Skeletal muscle cell (primary cell): ENCODE measurements at places on chromosomes 12 and 14.

- peak; percentile 98 for DNase-seq
Measured at GRCh38 chr14:68548194-68549076, 244.4 kb downstream of the ZFP36L1 start.

DNA sequence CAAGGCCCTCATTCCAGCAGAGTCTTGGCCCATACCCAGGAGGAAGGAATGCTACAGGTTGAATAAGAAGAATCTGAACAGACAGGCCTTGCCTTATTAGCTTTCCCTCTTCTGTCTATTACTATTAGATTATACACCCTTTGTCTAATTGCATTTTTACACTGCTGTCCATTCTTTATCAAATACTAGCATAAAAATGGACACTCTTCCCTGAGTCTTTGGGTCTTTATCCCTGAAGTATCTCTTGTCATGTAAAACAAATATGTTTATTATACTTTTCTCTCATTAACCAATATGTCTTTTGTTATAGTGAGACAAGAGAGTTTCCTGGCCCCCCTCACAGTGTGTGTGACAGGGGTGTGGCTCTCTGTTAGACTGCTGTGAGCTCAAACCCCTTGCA lies 897.4 kb upstream of the SEL1L start:
- DNase-seq, result no peak

DNA sequence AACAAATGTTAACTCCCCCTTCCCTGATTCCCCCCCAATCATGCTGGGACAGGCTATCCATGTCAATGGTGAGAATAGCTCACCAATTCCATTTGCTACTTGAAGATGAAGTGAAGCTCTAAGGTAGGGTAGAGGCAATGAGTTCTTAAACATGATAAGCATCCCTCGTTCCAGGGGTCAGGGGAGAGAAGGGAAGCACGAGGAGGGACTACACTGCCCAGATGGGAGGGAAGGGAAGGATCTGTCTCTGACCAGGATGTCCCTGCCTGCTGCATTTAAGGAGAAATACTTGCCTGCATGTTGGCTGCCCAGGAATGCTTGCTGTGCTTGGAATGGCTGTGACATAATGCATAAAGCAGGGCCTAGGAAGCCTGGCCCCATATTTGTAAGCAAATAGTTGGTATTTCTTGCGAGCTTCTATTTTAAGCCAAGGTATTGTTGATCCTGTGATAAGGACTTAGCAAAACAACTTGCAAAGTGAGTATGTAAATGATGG lies 155.1 kb downstream of the CEP83 start:
- DNase-seq, result no peak

GRCh38 chr12:53735-54730 lies 12.5 kb upstream of the IQSEC3 start:
- no peak for DNase-seq

- no peak for DNase-seq
Measured at GRCh38 chr12:2806700-2807099, 5.8 kb upstream of the ITFG2 start.

- no peak for DNase-seq
Measured at GRCh38 chr12:124609041-124609989, 41.9 kb upstream of the NCOR2 start.

- no peak for DNase-seq
Measured at GRCh38 chr12:59401862-59402261, 194.0 kb upstream of the SLC16A7 start.

- no peak for DNase-seq
Measured at GRCh38 chr14:60220084-60220483, 28.9 kb upstream of the PPM1A start.

DNA sequence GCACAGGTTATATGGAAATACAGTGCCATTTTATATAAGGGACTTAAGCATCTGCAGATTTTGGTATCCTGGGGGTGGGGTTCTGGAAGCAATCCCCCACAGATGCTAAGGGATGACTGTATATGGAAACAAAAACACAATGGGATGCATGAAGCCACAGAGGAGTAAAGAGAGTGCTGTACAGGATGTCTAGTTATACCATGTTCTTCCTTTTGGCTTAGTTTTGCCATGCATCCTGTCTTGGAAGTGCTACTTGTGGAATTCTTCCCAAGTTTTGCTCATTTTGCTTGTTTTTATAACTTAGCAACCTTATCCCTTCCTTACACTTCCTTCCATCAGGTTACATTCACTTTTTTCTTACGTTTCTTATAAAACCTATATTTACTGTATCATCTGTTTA lies 55.6 kb downstream of the TRMT5 start:
- no peak for DNase-seq

GRCh38 chr12:12470751-12471306 lies 91.8 kb downstream of the DUSP16 start:
- no peak for DNase-seq

- DNase-seq, result no peak
Measured at GRCh38 chr12:47361389-47362021, 281.7 kb upstream of the AMIGO2 start.

DNA sequence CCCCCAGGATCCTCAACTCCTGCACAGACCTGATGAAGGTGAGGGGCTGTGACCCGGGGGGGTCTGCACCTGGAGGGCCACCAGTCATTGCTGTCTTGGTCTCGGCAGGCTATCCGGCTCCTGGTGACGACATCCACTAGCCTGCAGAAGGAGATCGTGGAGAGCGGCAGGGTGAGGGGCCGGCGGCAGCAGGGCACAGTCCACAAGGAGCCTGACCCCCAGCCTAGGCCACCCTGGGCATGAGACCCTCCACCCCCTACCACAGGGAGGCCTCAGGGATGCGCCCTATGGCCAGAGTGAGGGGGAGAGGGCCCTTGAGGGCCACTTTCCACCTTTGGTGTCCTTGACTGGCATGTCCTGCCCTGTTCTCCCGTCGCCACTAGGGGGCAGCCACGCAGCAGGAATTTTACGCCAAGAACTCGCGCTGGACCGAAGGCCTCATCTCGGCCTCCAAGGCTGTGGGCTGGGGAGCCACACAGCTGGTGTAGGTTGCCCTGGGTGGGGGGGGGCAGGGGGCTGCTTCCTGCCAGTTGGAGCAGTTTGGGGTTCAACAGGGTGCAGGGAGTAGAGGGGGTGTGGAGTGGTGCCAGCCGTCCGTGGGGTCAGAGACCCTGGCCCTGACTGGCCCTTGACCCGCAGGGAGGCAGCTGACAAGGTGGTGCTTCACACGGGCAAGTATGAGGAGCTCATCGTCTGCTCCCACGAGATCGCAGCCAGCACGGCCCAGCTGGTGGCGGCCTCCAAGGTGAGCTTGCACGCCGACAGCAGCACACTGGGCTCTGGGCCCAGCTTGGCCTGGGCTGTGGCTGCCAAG lies 25.0 kb downstream of the HIP1R start:
- DNase-seq, result no peak

- peak; percentile 20 for DNase-seq
Measured at GRCh38 chr14:50559990-50560930, at the start of gene ATL1. Gene ATL1, plus strand, starts transcription at chr14:50560145. Its CDS starts 121 bp downstream, at chr14:50560266.

DNA sequence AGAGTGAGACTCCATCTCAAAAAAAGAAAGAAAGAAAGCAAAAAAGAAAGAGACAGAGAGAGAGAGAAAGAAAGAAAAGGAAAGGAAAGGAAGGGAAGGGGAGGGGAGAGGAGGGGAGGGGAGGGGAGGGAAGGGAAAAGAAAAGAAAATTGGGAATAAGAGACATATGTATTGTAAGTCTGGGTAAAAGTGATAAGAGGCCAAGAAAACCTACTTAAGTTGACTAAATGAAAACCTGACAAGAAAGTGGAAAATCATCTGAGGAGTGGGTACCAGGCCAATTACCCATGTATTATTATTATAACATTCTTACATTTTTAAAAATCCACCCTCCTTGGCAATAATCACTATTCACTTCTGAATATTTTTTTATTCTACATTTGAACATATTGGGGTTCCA lies 46.0 kb downstream of the JKAMP start:
- no peak for DNase-seq

DNA sequence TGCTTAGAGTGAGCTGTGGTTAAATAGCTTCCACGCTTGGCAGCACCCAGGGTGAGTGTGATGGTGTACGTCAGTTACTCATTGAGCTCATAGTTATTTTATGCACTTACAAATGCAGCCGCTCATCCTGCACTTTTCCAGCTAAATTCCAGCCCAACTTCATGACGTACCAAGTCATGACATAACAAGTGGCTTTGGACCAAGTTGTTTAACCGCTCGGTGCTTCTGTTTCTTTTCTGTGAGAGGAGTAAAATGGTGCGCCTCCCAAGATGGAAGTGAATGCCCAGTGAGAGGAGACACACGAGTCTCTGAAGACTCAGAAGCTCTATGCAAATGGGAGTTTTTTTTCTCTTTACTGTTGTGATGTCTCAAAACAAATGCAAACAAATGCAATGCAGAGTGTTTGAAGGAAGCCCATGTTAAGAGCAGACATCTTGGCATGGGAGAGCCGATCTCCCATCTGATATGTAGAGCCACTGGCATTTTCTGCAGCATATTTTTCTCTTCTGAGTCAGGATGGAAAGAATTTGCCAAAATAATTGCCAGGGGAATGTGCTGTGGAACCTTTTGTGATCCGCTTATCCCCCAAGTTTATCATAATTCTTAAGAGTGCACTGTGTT lies 72.2 kb downstream of the FBXW8 start:
- no peak for DNase-seq

- no peak for DNase-seq
Measured at GRCh38 chr12:77722536-77722935, 108.2 kb upstream of the NAV3 start.

DNA sequence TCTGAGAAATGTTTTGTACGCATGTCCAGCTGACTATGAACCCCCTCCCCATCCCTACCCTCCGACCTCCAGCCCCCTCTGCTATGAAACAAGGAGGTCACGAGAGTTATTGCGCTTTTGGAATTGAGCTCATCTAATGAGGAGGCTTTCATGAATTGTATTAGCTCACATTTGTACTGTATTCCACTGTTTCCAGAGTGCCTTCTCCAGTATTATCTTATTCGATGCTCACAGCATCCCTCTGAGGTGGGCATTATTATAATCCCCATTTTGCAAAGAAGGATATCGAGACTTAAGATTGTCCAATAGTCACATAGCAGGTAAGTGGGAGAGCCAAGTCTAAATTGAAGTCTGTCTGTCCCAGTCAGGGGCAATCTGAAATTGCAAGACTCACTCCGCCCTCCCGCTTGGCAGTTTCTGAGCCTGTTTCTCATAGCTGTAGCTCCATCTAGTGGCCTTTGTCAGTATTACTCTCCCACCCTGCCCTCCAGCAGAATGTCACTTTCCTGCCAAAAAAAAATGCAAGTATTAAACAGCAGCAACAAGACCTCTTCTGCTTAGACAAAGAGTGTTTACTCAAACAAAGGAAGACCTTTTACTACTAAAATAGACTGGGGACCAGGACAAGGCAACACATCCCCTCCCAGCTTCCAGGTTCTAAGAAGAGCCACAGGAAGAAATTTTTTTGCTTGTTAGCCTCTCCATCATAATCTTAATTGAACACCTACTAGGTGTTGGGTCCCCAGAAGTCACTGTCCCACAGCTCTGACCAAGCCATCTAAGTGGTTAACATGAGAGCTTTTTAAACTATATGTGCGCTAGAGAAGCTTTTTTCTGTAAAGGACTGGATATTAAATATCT lies 48.6 kb upstream of the TMEM233 start:
- DNase-seq, result peak; percentile 44
